ENCODE measurements at places on chromosomes 4 and X.

DNA sequence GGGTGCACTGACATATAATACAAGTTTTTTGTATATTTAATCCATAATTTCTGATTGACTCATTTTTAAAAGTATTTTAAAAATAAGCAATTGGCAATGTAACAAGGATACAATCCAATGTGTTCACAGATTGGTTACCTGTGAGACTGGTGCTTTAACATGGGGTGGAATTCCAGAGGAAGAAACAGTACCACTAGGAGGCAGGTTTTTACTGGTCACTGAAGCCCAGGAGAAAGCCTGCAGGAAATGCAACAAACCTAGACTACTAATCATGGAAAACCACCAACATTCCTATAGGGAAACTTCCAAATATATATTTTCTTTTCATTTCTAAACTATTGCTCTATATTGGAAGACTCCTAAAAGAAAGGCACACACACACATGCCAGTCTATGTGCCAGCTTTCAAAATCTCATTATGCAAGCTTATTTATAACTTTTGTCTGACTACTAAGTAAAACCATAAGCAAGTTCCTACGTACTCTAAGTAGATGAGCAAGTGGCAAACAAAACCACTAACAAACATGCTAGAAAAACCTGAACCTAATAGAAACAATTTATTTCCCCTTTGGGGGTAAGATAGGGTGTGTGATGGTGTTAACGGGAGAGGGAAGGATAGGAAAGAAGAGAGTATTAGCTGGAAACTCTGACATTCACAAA lies 19.2 kb downstream of the G3BP2 start:
- no peak for DNase-seq

- no peak for DNase-seq
Observed at GRCh38 chr4:57077550-57078343, 32.4 kb downstream of the IGFBP7 start.

GRCh38 chr4:181202240-181202639 lies 1041.0 kb upstream of the TENM3 start:
- no peak for DNase-seq

DNA sequence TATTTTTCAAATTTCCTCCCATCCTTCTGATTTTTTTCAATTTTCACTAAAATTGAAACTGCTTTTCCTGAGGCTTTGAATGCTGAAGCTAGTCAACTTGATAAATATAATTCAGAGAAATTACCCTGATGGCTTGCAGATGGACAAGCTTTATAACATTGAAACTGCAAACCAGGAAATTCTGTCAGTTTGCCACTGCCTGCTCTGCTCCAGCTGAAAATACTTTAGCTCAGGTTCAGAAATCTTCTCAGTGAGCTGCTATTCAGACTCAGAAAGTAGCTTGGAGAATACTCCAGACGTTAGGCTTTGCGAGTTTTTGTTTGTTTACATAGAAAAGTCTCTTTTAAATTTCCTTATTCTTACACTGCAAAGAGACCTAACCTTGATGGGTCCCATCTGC lies 1574.7 kb downstream of the STIM2 start:
- DNase-seq = no peak

DNA sequence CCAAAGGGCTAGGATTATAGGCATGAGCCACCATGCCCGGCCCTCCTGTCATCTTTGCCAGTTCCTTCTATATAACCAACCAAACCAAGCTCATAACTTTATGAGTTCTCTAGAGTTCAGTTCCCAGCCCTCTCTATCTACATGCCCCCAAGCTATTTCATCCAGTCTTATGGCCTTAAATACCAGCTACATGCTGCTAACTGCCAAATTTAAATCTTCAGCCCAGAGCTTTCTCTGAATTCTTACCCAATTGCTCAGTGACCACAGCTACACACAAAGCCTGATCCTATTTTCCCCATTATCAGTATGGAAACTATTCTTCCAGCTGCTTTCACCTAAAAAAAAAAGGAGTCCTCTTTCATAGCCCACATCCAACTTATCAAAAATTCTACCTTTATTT lies 23.1 kb downstream of the TMEM184C start:
- no peak for DNase-seq

DNA sequence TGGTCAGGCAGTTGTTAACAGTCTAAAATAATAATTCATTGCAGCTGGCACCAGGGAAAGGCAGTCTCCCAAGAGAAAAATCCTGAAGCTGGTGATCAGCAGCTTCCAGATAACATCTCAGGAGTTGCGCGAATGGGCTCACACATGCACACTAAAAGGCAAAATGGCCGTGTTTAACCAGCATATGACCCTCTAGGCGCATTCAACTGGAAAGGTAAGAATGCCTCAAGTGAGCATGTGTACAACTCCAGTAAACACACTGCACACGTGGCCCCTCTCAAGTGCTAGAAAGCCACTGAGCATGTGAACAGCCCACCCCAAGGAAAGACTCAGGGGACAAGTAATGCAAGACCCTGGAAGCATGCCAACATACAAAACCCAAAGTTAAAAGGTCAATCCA lies 33.1 kb downstream of the STPG2 start:
- no peak for DNase-seq

Measured in stimulated activated CD8-positive, alpha-beta memory T cell treated with anti-CD3 and anti-CD28 coated beads, Interleukin-4, amount 100 ng/mL, for 1 hour (primary cell).